Uterus (tissue), 4 donors: ENCODE measurements at places on chromosomes 1 and 21.

DNA sequence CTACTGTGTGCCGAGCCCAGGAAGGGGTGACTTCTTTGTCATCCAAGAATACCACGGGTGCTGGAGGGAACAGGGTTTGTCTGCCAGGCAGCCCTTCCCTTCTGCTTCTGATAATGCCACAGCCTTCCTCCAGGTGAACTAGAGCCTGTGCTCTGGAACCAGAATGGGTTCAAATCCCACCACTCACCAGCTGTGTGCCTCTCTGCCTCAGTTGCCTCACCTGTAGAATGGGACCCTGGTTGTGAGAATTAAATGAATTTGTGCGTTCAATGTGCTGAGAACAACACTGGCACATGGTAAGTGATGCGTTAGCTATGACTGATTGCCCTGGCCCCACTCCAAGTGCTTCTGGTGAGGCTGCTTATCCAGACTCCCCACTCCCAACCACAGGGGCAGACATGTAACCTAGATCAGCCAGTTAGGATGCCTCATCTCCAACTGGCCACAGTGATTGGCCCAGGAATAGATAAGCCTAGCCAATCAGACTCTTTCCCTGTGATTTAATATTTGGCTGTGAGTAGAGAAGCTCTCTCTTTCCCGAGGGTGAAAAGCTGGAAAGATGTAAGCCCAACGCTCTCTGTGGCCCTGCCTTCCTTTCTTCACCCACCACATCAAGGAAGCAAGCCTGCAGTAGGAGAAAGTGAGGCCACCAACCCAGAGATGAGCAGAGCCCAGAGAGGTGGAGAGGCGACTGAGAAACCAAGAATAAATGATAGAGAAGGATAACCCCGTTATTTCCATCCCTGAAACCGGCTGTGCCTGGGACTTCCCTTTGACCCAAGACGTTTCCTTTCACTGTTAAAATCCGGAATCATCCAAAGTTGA, 20.8 kb upstream of the LAPTM5 start:
- peak; percentile 52 for DNase-seq

GRCh38 chr1:219434285-219434922, 178.5 kb downstream of the ZC3H11B start:
- DNase-seq: no peak

GRCh38 chr1:34781844-34782391, 904 bp downstream of the GJB3 start:
- DNase-seq: no peak

- no peak for DNase-seq
Observed at GRCh38 chr1:236247286-236247685, 34.5 kb downstream of the ERO1B start.

DNA sequence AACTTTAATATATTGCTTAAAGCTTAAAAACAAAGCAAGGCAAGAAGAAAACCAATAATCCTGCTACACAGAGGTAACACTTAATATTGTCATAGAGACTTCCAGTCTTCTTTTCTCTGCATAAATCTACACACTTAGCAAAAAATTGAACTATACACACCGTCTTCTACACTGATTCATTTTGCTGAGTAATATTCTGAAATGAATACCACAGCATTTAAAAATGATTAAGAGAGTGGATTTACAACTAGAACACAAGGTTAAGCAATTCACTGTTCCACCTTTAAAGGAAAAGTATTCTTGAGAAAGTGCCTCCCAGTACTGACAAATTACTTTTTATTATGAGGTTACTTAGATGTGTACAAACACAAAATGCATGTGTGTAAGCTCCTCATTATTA, 22.2 kb upstream of the ITPKB start:
- no peak for DNase-seq

DNA sequence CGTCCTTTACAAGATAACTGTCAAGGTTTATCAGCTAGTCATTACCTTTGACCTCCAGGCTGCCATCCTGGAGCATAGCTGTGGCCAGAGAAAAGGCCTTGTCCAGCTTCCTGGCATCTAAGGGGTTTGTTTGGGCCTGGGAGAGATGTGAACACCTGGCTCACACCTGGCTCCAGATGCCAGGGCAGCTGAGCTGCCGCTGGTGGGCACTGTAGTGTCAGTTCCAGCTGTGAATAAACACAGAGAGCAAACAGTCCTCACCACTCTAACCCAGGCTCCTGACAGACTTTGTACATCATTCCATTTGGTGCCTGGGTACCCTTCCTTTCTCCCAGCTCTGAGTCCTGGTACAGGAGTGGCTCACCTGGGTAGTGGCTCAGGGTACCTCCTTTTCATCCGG, 14.3 kb upstream of the KCNA10 start:
- DNase-seq: no peak

- DNase-seq: no peak
Observed at GRCh38 chr1:27952147-27952546, 7.6 kb upstream of the XKR8 start.

GRCh38 chr1:172356620-172357019, 63.9 kb upstream of the C1orf105 start:
- DNase-seq: peak; percentile 38

GRCh38 chr1:184637664-184638240, 116.9 kb downstream of the EDEM3 start:
- no peak for DNase-seq

GRCh38 chr1:109266965-109267364, 16.0 kb downstream of the PSRC1 start:
- no peak for DNase-seq

DNA sequence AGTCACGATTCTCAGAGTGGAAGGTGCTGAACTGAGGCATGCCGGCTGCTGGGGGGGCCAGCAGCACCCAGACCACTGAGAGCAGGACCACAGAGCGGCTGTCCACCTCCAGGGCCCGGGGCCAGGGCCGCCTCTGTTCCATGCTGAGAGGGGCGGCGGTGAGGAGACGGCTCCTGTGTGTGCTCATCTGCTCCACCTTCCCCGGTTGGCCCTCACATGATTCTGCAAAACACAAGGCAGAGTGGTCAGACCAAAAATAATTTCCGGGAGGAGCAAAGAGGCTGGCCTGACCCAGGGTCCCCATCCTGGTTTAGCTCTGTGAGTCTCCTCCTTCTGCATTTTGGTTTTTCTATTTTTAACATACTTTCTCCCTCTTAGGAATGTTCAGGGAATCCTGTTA, 26.4 kb downstream of the PLXNA2 start:
- peak; percentile 52 for DNase-seq

DNA sequence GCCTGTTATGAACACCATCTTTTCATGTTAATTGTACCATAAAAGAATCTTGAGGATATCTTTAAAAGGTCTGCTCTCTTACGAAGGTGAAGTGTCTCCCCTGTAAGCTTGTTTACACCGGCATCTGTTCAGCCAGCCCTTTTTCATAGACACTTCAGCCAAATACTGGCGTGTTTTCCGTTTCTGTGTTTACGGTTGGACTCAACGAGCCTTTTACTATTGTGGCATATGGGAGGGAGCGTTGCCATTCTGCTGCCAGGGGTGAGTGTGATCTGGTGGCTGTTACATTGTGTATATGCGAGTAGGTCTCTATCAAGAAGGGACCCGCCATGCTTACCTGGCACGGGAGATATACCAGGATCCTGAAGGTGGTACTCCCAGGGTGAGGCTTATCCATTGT, 433.8 kb downstream of the CAMTA1 start:
- DNase-seq: no peak

DNA sequence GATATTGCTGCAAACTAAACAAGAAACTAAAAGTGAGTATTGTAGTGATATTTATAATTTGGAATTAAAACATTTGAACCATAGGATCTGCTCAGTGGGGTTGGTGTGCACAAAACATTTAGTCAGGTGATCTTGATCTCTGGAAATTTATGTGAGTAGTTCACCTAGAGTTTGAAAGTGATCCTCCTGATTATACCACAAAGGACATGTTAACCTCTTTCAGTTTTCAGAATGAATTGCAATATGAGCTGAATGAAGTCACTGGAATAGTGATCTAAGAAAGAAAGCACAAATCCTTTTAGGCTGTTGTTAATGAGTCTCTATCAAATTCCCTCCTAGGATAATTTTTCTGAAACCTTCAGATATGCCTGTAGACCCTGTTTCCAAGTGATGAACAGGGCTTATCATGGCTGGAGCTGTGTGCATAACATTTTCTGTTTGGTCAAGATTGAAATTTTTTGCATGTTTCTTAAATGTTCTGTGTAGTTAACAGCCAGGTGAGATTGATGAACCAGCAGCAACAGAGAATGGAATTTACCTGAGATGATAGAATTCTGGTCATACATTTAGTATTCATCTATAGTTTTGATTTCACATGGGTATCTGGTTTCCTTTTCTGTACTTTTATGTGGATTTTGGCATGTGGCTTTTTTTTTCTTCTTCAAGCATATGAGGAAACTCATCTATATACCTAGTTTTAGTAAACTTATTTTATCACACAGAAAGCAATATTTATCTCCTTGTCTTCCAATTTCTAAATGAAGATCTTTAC, 25.5 kb downstream of the CDC14A start:
- no peak for DNase-seq

- no peak for DNase-seq
Observed at GRCh38 chr1:166960858-166961474, 14.4 kb downstream of the ILDR2 start.

GRCh38 chr1:2466270-2466665, 9.8 kb upstream of the PLCH2 start:
- no peak for DNase-seq

- DNase-seq: no peak
Observed at GRCh38 chr1:1352786-1353388, 3.7 kb upstream of the DVL1 start.

GRCh38 chr1:156840186-156840897, 18.6 kb downstream of the INSRR start:
- DNase-seq: no peak

DNA sequence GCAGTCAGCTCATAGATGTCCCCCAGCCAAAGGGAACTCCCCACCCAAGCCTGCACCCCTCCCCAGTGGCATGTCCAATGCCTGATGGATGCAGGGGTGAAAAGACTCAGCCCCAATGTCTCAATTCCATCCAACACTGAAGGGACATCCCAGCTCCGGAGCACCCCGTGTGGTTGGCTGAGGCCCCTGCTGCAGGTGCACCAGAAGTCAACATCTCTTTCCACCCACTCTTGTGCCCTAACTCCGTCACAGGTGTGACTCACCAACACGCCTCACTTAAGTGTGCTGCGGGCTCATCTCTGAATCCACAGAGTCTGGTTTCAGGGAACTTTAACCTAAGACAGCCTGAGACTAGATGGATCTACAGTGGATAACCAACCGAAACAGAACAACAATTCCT, 40.9 kb upstream of the ZBTB18 start:
- DNase-seq: no peak

DNA sequence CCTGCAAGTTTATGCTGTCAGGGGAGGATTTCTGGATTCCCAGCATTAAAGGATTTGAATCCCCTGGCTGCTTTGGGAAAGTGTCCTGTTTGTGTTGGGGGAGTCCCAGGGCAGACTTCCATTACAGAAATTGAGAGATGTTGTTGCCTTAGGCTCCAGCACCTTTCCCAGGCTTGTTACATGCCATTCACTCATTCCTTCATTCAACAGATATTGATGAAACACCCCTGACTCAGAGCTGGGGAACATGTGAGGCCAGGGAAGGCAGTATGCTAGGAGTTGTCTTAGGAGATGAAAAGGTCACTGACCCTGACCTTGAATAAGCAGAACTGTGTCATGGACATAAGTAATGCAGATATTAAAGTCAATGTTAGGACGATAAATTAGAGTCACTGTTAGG, 161.7 kb downstream of the NTMT2 start:
- no peak for DNase-seq

GRCh38 chr1:214709241-214709640, 106.2 kb downstream of the CENPF start:
- no peak for DNase-seq

- no peak for DNase-seq
Observed at GRCh38 chr1:109283748-109284600, 1.0 kb upstream of the PSRC1 start.

DNA sequence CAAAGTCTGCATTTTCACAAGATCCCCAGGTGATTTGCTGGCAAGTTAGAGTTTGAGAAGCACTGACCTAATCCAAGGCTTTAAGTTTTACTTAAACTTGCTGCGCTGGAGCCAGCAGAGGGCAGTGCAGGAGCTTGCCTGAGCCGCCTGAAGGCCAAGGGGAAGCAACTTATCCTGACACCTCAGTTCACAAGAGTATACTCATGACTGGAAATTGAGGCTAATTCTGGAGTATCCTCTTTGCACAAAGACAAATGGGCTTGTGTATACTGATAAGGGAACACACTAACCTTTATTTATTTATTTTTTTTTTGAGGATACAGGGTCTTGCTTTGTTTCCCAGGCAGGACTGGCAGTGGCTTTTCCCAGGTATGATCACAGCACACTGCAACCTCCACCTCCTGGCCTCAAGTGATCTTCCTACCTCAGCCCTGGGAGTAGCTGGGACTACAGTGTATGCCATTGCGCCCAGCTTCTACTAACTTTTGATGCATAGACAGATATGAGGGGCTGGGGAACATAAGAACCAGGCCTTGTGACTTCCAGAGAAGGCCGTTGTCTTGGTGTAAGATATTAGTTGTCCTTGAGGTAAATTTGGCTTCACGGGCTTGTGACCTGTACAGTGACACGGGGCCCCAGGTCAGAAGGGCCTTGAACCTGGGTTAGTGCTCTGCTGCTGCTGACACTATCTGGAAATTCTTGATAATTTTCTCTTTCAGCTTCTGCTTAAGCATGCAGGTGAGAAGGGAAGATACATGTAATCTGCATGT, 29.0 kb upstream of the SLAMF1 start:
- peak; percentile 33 for DNase-seq

DNA sequence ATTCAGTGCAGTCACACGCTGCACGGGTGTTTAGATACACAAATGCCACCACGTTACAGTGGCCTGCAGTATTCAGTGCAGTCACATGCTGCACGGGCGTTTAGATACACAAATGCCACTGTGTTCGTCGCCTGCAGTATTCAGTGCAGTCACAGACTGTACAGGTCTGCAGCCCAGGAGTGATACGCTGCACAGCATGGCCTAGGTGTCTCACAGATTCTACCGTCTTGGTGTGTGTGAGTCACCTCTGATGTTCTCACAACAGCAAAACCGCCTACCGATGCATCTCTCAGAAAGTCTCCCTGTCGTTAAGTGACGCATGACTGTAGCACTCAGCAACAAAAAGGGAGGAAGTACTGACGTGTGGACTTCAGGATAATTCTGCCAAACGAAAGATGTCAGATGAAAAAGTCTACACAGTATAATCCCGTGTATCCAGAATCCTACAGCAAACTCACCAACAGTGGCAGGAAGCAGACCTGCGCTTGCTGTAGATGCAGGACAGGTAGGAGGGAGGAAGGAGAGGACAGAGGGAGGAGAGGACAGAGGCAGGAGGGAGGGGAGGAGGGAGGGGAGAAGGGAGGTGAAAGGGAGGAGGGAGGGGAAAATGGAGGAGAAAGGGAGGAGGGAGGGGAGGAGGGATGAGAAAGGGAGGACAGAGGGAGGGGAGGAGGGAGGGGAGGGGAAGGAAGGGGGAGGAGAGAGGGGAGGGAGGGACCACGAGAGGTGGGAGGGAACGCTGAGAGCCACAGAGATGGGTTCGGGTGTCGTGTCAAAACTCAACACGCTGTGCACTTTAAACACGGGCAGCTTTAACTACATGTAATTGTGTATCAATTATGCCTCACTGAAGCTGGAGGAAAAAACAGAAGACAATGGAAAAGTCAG, 36.3 kb upstream of the PCBP3 start:
- DNase-seq: peak; percentile 1

- DNase-seq: no peak
Observed at GRCh38 chr1:215501496-215501895, 65.6 kb upstream of the KCTD3 start.

GRCh38 chr1:240784776-240785175, 172.8 kb upstream of the GREM2 start:
- DNase-seq: no peak
